ENCODE measurements at places on chromosomes 11 and 22.

DNA sequence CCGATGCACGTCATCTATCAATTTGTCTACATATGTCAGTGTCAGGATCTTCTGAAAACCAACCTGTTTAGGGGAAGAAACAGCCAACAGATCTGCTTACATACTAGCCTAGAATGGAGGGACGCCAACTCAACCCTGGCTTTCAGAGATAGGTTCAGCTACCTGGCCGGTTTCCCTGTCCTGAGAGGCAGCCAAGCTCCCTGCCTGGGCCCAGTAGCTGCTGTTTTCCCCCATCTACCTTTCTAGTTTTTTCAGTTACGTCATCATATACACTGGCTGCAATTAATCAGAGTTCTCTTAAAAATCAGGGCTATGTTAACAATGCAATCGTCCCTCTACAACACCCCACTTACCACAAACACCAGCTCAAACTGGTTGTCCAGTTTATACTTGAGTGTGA, 1.0 kb downstream of the SRPRA start:
- DNase-seq = no peak

GRCh38 chr22:31692186-31692886, 30.3 kb upstream of the PISD start:
- no peak for DNase-seq

GRCh38 chr11:99773646-99774045, 752.9 kb downstream of the CNTN5 start:
- no peak for DNase-seq

DNA sequence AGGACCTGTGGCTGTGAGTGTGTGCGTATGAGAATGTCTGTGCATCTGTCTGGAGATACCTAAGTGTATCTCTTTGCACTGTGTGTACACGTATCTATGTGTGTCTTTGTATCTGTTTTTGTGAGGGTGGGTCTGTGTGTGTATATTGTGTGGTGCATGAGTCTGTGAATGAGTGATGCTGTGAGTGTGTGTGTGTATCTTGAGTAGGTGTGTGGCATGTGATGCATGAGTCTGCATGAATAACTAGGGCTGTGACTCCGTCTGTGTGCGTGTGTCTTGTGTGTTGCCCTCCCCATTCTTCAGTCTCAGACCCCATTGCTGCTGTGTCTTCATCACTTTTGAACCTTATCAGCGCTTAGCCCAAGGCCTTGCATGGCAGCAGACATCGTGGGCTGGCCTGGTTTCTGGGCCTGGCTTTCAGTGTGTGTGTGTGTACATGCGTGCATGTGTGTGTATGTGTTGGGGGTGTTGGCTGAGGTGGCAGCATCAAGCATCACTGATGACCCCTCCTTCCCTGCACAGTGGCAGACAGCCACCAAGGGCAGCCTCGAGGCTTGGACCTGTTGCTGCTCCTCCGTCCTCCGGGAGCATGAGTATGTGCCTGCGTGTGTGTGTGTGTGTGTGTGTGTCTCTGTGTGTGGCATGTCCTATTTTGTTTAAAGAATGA, 1.4 kb downstream of the SGSM1 start:
- DNase-seq = no peak

DNA sequence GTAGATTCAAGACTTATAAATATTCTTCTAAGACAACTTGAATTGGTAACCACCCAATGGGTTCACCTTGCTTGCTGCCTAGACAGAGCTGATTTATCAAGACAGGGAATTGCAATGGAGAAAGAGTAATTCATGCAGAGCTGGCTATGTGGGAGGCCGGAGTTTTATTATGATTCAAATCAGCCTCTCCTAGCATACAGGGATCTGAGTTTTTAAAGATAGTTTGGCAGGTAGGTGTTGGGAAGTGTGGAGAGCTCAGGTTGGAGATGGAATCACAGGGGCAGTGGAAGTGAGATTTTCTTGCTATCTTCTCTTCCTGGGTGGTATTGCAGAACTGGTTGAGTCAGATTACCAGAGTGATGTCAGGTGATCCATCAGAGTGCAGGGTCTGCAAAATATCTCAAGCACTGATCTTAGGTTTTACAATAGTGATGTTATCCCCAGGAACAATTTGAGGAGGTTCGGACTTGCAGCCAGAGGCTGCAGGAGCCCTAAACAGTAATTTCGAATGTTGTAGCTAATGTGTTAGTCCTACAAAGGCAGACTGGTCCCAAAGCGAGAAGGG, 1448.6 kb upstream of the RAG2 start:
- DNase-seq = no peak

- DNase-seq = no peak
Measured at GRCh38 chr11:103042161-103042560, 49.8 kb downstream of the DCUN1D5 start.

DNA sequence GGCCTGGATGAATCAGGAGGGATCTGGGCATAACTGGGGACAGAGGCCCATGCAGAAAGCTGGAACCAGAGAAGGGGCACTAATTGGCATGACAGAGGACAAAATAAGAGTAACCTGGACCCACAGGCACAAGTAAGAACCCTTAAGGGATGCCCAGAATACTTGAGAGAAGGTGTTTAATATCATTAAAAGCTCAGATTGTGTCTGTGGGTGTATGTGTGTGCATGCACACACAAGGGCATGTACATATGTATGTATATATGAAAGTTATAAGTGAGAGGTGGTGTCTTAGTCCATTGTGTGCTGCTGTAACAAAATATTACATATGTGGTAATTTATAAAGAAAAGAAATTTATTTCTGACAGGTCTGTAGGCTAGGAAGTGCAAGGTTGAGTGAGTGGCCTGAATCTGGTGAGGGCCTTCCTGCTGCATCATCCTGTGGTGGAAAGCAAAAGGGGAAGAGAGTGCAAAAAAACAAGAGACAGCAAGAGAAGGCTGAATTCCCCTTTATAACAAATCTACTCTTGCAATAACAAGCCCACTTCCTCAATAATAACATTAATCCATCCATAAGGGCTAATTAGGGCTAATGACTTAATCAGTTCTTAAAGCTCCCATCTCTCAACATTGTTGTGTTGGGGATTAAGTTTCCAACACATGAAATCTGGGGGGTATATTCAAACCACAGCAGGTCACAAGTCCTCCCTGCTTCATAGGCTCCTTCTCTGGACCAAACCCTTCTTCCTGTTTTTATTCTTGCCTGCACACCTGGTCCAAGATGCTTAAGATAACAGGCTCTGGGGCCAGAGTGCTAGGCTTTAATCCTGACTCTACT, 68.3 kb upstream of the POU2AF2 start:
- no peak for DNase-seq

- no peak for DNase-seq
Measured at GRCh38 chr11:1393038-1393710, 3.4 kb downstream of the BRSK2 start.

DNA sequence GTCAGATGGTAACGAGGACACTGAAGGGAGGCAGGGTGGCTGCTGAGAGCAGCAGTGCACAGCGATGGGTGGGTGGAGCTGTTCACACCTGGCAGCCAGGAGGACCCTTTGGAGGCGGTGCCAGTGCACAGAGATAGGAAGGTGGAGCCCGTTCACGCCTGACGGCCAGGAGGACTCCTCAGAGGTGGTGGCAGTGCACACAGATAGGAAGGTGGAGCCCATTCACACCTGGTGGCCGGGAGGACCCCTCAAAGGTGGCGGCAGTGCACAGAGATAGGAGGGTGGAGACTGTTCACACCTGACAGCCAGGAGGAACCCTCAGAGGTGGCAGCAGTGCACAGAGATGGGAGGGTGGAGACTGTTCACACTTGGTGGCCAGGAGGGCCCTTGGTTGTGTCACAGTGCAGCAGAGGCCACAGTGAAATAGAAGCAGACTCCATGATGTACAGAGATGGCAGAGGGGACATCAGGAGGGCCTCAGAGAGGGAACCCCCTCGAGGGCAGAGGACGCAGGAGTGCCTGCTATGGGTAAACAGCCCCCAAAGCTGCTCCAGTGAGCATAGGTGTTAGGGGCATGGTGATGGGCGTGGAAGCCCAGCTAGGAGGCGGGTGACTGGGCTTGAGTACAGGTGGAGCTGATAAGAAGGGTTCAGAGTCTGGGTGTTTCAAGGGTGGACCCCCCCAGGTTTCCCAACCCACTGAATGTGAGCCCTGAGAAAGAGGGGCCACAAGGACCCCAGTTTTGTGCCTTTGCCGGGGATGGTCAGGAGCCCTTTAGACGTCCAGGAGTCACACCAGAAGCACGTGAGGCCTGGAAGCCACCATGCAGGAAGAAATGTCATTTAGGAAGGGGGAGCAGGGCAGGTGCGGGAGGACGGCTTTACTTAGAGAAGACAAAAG, 566.7 kb downstream of the BRD1 start:
- no peak for DNase-seq

- no peak for DNase-seq
Measured at GRCh38 chr22:37182101-37182948, 5.7 kb downstream of the C1QTNF6 start.

DNA sequence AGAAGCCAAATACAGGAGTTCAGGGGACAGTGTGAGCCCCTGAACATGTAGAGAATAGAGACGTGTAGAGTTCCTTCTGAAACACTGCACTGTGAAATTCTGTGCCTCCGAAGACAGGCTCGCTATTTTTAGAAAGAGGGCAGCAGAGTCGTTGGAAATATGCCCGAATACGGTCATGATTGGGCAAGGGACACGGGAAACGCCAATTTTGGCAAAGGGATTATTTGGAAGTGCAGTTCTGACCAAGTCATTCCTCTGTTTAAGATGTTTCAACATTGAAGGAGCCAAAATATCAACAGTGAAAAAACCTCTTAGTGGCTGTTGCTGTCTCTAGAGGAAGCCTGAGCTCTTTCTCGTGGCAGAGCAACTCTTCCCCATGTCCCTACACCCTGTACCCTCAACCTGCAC, 9.5 kb upstream of the CBX6 start:
- no peak for DNase-seq

GRCh38 chr11:120807414-120808150, 216.3 kb upstream of the TBCEL start:
- peak; percentile 4 for DNase-seq

- DNase-seq = no peak
Measured at GRCh38 chr11:86198139-86198538, 46.4 kb upstream of the EED start.

DNA sequence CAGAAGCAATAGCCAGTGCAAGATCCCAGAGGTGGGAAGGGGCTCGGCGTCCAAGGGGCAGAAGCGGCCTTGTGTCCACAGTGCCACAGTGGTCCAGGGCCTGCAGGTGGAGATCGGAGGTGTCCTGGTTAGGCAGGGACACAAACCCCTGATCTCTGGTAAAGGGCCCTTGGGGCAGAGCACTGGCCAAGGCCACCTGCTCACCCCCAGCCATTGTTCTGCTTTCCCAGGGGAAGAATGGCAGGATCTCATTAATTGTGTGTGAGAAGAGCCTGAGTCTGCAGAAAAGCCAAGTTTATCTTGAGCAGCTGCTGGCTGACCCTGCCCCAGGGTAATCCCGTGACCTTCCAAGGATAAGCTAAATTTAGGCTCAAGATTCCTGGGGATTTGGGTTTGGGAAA, 3.1 kb upstream of the CLDN5 start:
- DNase-seq = no peak

DNA sequence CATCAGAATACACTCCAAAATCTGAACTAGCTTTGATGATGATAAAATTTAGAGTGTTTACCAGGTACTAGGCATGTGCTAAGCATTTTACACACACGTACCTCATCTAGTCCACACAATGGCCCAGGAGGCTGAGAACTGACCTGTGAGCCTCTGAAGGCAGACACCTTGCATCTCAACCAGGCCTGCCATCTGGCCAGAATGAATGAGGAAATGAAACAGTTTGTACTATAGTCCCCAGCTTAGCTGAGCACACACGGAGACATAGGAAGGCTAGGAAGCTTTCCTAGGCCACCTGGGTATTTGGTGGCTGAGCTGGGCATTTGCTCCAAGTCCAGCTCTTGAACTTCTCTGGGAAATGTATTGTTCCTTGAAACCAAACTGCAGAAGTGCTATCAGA, 6.9 kb upstream of the SHANK3 start:
- DNase-seq = no peak

GRCh38 chr11:69250186-69251056, 43.5 kb upstream of the MYEOV start:
- DNase-seq = no peak

GRCh38 chr11:393219-394033, 583 bp upstream of the PKP3 start:
- DNase-seq = peak; percentile 44

GRCh38 chr11:14275076-14275475, 83.9 kb downstream of the RRAS2 start:
- no peak for DNase-seq

DNA sequence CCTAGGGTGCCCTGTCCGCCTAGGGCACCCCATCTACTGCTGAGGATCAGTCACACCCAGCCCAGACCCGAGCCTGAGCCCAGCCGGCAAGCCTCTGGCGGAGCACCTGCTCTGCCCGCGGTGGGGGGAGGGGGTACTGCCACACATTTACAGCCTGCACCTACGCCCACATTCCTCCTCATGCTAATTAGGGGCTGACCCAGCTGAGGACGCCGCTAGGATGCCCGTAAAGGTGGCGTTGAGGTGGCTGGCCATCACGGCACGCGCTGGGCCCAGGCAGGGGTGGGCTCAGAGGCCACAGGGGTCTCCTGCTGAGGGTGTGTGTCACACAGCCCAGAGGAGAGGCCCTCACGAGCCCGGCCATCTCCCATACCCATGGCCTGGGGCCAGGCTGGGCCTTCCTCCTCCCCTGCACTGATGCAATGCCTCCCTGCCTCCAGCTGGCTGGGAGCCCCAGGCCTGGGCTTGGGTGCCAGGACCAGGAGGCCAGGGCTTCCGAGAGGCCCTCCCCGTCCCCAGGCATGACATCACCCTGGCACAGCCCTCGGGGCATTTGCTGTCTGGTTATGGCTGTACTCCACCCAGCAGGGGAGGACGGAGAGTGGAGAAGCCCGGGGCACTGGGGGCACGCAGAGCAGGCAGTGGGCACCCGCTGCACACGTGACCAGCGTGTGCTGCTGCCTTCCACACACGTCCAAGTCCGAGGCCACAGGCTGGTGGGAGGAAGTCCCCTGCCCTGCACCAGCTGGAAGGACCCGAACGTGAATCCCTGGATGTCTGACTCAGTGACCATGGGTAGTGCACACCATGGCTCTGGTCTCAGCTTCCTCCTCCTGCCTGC, 12.7 kb downstream of the DUSP8 start:
- DNase-seq = peak; percentile 31

GRCh38 chr11:123194337-123195187, 486 bp downstream of the CLMP start:
- no peak for DNase-seq

DNA sequence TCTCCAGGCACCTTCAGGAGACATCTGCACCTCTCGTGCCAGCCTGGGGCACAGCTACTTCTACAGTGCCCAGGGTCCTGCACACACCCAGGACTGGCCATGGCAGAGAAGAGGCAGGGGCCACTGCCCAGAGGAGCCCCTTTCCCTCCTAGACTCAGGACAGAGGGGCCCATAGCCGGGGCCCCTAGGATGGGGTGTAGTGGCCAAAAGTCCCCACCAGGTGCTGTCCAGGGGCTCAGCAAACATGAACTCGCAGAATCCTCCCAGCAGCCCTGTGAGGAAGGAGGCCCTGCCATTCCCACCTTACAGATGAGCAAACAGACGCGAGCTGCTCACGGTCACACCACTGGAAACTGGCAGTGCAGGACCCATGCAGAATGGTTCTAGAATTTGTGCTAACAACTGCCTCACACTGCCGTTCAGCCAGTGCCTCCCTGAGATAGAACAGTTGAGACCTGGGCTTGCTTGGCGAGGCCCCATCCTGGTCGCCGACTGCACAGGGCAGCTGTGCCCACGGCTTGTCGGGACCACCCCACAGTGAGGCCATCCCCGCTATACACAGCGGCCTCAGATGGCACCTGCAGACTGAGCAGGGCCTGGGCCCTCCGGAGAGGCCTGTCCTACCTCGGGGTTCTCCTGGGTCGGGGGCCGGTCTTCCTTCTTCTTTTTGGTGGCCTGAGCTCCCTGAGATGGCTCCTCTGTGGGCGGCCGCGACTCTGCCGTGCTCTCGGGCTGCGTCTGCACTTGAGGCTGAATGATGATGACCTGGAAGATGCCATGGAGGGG, 96.4 kb downstream of the PHF21B start:
- no peak for DNase-seq
